Esophagus muscularis mucosa (tissue), 4 donors: ENCODE measurements at places on chromosomes 3 and 15.

GRCh38 chr15:57196865-57197264 lies 179.4 kb upstream of the CGNL1 start:
- no peak overlapping the region for H3K27ac ChIP-seq
- peaks cover 3% of the 10 kb centered on the region for H3K36me3 ChIP-seq
- H3K4me3 ChIP-seq = no peak overlapping the region
- H3K4me1 ChIP-seq = peaks cover 11% of the 10 kb centered on the region
- H3K27me3 ChIP-seq = no peaks in the 10 kb centered on the region
- no peak for DNase-seq

- H3K27ac ChIP-seq = peak overlapping the region; percentile 58
- H3K4me1 ChIP-seq = peaks cover 21% of the 10 kb centered on the region
- no peaks in the 10 kb centered on the region for H3K27me3 ChIP-seq
- H3K4me3 ChIP-seq = no peak overlapping the region
- H3K36me3 ChIP-seq = no peaks in the 10 kb centered on the region
Observed at GRCh38 chr15:69081310-69082004, 67.0 kb downstream of the NOX5 start.

GRCh38 chr3:105958237-105959000 lies 89.6 kb upstream of the CBLB start:
- no peak for DNase-seq
- no peaks in the 10 kb centered on the region for H3K27me3 ChIP-seq
- no peaks in the 10 kb centered on the region for H3K4me1 ChIP-seq

GRCh38 chr3:4976109-4976508 lies 3.1 kb upstream of the BHLHE40 start:
- no peak for DNase-seq
- H3K4me3 ChIP-seq = no peak overlapping the region
- peak overlapping the region; percentile 99 for H3K27ac ChIP-seq
- peaks cover 19% of the 10 kb centered on the region for H3K4me1 ChIP-seq
- no peaks in the 10 kb centered on the region for H3K36me3 ChIP-seq

- DNase-seq = no peak
- H3K36me3 ChIP-seq = no peaks in the 10 kb centered on the region
- no peak overlapping the region for H3K27ac ChIP-seq
- H3K4me3 ChIP-seq = no peak overlapping the region
- H3K4me1 ChIP-seq = no peaks in the 10 kb centered on the region
Observed at GRCh38 chr3:104604326-104605010, 762.2 kb upstream of the ALCAM start.

DNA sequence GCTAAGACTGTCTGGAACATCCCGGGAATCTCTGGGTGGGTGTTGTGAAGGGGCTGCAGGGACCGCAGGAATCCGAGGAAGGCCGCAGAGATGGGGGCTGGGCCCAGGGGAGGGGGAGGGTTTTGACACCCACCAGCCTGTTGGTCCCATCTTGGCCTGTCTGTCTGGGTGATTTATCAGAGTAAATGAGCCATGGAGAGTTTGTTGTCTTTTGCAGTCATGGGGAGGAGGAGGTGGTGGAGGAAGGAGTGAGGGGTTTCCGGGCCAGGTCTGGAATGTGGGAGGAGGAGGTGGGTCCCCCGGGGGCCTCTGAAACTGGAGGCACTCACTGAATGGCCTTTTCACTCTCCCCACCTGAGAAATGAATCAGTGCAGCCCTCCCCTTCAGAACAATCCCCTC lies 11.5 kb downstream of the SEMA3F start:
- no peaks in the 10 kb centered on the region for H3K36me3 ChIP-seq
- DNase-seq = no peak
- H3K4me1 ChIP-seq = peaks cover 98% of the 10 kb centered on the region
- no peak overlapping the region for H3K4me3 ChIP-seq
- peak overlapping the region; percentile 87 for H3K27ac ChIP-seq

DNA sequence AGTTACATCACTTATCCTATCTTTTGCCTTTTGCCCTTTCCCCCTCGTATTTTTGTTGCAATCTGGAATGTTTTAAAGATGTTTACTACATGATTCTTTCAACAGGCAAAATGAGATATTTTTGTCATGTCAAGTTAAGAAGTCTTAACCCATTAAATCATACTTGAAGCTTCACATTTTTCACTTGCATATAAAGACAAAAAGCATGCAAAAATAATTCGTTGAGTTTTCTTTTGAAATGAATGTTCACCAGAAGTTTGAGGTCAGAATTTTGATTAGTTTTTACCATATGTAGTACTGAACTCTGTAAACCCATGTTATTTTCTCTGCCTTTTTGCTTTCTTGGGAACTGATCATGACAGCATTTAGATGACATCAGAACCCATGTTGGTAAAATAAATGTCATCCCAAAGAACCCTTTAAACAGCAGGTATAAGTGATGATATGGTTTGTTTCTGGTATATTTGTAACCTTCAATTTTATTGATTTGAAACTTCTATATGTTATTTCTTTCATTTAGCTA lies 188.5 kb downstream of the GHSR start:
- no peak for DNase-seq
- H3K36me3 ChIP-seq = no peaks in the 10 kb centered on the region
- no peak overlapping the region for H3K4me3 ChIP-seq
- H3K4me1 ChIP-seq = peaks cover 96% of the 10 kb centered on the region
- no peaks in the 10 kb centered on the region for H3K27me3 ChIP-seq

DNA sequence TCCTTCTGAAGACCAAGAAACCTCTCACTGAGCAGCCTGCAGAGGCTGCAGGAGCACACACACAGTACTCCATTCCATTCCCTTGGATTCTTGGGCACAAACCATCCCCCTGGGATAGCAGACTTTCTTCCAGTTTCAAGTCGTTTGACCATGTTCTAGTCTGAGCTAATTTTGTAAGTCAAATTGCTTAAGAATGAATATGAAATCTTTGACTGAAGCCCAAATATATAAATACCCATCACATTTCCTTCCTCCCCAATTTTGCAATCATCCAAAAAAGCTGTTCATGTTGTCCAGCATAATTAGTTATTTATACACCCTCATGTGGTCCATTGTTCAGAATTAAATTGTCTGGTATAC lies 231.2 kb upstream of the TPRG1 start:
- H3K27ac ChIP-seq = no peak overlapping the region
- peaks cover 15% of the 10 kb centered on the region for H3K4me1 ChIP-seq
- H3K4me3 ChIP-seq = no peak overlapping the region
- DNase-seq = no peak

DNA sequence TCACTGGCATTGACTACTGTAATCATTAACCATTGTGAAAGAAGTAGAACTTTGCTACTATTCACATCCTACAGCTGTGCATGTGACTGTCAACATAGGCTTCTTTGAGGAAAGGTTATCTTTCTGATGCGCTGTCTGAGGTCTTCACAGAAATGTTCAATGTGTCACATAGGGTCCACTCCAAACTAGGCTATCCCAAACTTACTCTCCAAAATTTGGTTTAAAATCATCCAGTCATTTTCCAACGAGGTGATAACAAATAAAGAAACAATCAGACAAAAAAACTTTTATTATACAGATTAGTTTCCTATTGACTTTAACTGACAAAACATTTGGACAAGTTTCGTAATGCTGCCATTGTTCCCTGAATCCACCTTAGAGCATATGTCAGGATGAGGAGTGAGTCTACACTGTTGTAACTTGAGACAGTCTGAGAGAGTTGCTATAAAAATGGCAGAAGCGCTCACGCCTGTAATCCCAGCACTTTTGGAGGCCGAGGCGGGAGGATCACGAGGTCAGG lies 511.6 kb downstream of the PLOD2 start:
- no peak overlapping the region for H3K4me3 ChIP-seq
- H3K36me3 ChIP-seq = no peaks in the 10 kb centered on the region
- DNase-seq = no peak
- H3K27me3 ChIP-seq = no peaks in the 10 kb centered on the region

DNA sequence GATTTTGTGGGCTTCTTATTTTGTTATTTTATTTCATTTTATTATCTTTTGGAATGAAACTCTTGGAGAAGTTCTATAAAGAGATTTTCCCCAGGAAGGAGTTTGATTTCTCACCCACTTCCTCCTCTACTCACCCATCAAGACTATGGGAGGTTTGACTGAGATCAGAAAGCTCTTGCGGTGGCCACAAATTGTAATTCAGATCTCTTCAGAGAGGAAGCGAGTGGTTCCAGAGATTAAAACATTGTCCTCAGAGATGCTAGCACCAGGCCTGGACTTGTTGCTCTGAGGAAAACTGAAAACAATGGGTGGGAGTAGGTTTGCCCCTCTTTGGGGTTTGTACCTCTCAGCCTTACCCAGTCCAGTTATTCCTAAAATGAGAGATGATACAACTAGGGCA lies 8.1 kb upstream of the MUC13 start:
- no peak overlapping the region for H3K4me3 ChIP-seq
- DNase-seq = no peak
- H3K27ac ChIP-seq = no peak overlapping the region
- H3K36me3 ChIP-seq = no peaks in the 10 kb centered on the region
- no peaks in the 10 kb centered on the region for H3K27me3 ChIP-seq
- no peaks in the 10 kb centered on the region for H3K4me1 ChIP-seq

DNA sequence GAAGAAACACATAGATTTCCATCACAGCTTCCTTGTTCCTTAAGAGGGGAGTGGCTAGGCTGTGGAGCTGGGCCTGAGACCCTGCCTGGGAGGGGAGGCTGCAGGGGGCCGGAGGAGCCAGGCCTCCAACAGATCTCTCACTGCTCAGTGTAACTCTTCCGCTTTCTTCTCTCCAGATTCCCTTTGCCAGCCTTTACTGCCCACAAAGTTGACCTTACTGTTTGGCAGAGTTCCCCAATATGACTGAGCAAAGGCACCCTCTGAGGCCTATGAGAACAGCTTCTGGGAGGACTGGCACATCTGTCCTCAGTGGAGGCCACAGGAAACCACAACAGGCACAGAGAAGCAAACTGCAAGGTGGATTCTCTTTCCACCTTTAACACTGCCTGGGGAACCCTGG lies 38.1 kb downstream of the SLCO2A1 start:
- peak overlapping the region; percentile 31 for H3K27ac ChIP-seq
- no peak for DNase-seq
- H3K36me3 ChIP-seq = no peaks in the 10 kb centered on the region
- H3K4me1 ChIP-seq = peaks cover 22% of the 10 kb centered on the region

DNA sequence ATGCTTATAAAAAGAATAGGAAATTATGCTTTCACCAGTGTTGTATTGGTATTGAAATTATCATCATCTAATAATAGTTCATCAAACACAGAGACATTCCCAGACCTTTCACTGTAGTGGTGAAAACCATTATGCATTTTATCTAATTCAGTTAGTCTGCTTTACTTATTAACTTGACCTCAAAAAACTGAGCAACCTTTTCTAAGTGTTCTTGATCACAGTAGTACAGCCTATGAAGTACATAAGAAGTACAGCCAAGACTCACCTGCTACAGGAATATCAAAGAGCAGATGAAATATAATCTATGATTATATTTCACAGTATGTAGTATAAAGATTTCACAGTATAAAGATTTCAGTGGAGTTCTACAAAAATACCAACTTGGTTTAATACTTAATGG lies 75.2 kb downstream of the FILIP1L start:
- no peak overlapping the region for H3K4me3 ChIP-seq
- H3K4me1 ChIP-seq = peaks cover 52% of the 10 kb centered on the region
- H3K27me3 ChIP-seq = no peaks in the 10 kb centered on the region
- no peak for DNase-seq

GRCh38 chr3:58242340-58242739 lies 4.7 kb downstream of the ABHD6 start:
- H3K4me3 ChIP-seq = no peak overlapping the region
- H3K27me3 ChIP-seq = no peaks in the 10 kb centered on the region
- H3K27ac ChIP-seq = no peak overlapping the region
- H3K36me3 ChIP-seq = no peaks in the 10 kb centered on the region

DNA sequence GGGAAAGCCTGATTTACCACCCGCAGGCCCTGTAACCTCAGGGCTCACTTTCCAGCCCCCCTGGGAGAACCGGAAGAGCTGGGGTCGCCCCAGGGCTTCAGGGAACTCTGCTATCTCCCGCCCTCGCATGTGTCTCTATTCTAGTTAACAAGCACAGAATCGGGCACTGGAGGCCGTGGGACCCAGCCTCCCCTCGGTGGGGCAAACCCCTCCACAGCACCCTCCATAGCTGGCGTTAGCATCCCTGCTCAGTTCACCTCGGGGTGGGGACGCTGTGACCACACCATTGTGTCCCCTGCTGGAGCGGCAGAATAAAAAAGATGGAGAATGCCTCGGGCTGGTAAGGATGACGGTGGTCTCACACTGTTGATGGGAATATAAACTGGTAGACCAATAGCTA lies 3.5 kb upstream of the LRRC15 start:
- no peak overlapping the region for H3K27ac ChIP-seq
- H3K4me1 ChIP-seq = peaks cover 3% of the 10 kb centered on the region
- H3K4me3 ChIP-seq = no peak overlapping the region

DNA sequence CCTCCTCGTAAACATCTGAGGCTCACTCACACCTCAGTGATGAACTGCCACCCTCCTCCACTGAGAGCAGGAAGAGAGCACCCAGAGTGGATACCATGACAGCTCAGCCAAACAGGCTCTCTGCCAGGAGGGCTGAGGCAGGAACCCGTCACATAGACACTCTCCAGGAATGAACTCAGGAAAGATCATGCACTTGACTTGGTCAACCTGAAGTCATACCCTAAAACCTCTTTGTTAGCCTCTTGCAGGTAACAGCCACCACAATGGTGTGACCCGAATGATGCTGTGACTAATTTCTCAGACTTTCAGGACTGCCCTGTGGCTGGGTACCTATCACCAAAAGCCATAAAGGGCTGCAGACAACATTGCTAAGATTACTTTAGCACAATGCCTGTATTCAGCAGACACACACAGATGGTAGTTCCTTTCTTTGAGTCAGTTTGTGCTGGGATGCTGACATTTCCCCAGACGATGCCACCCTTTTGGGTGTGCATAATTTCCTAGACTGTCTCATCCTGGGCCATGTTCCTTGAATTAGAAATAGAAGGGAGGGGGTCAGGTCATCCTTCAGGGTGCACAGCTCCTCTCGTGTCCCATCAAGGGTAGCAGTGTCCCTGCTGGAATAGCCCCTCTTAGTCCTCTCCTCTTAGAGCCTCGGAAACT lies 30.3 kb downstream of the CX3CR1 start:
- no peaks in the 10 kb centered on the region for H3K36me3 ChIP-seq
- peaks cover 26% of the 10 kb centered on the region for H3K4me1 ChIP-seq

DNA sequence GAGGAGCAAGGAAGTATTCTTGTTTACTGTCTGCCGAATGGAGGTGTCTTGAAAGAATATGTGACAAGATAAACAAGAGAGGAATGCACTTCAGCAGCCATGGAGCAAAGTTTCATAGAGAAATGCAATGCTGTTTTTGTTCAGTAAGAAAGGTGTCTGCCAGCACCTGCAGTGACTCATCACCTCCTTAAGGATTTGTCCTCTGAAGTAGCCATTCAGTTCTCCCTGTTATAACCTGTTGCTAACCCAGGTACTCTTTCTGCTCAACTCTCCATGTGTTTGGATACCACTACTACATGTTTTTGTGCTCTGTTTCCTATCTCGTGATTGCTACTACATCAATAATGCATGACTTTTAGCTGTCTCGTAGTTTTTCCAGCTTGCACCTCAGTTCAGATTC lies 328.9 kb downstream of the CHL1 start:
- no peak overlapping the region for H3K27ac ChIP-seq
- no peaks in the 10 kb centered on the region for H3K27me3 ChIP-seq
- DNase-seq = no peak
- H3K36me3 ChIP-seq = no peaks in the 10 kb centered on the region

GRCh38 chr15:49847423-49848281 lies 226.8 kb downstream of the DTWD1 start:
- H3K27ac ChIP-seq = peak overlapping the region; percentile 25
- H3K27me3 ChIP-seq = no peaks in the 10 kb centered on the region
- H3K4me1 ChIP-seq = peaks cover 19% of the 10 kb centered on the region
- H3K36me3 ChIP-seq = no peaks in the 10 kb centered on the region
- H3K4me3 ChIP-seq = no peak overlapping the region
